Stimulated activated CD4-positive, alpha-beta T cell treated with anti-CD3 and anti-CD28 coated beads, Interleukin-4, amount 100 ng/mL, for 4 hours (primary cell): ENCODE measurements at places on chromosomes 6 and 20.

GRCh38 chr6:128446497-128446896 is 73.9 kb downstream of the PTPRK start:
- no peak for DNase-seq

DNA sequence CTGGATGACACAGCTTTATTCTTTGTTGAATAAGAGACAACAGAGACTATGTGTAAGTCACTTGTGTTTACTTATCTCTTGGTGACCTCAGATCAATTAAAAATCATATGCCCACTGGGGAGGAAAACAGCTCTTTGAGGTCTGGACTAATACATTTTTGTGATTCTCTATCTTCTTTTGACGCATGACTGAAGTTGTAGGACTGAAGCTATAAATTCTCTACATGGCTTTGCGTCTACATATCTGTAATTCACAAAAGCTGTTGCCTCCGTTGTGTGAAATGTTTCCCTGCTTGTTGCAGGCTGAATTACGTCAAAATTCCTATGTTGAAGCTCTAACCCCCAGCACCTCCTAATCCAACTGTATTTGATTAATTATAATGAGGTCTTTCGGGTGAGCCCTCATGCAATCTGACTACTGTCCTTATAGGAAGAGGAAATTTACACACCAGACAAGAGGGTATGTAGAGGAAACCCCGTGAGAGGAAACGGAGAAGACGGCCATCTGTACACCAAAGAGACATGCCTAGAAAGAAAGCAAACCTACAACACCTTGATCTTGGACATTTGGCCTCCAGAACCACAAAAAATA is 481.6 kb downstream of the PRKN start:
- no peak for DNase-seq

DNA sequence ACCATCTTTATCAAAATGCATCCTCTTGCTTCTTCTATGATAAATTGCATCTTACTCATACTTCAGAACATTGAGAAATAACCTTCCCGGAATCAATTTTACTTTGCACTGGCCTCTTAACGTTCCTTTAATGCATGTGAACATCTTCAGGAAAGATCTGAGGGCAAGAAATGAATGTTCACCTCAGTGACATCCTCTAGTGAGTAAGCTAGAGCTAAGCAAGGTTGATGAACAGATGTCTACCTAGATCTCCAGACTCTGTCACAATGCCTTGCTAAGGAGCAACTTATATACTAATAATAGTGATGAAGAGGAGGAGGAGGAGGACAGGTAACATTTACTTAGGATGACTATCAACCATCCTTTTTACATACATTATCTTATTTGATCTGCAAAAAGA is 16.8 kb upstream of the HINT3 start:
- no peak for DNase-seq

GRCh38 chr20:19492687-19493336 is 265.2 kb upstream of the RIN2 start:
- no peak for DNase-seq

DNA sequence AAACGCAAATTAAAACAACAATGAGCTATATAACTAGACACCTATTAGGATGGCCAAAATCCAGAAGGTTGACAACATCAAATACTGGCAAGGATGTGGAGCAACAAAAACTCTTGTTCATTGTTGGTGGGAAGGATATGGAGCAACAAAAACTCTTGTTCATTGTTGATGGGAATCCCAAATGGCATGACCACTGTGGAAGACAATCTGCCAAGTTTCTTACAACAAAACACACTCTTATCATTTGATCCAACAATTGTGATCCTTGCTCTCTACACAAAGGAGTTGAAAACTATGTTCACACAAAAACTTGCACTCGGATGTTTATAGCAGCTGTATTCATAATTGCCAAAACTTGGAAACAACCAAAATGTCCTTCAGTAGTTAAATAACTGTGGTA is 61.8 kb upstream of the LAMA2 start:
- no peak for DNase-seq

DNA sequence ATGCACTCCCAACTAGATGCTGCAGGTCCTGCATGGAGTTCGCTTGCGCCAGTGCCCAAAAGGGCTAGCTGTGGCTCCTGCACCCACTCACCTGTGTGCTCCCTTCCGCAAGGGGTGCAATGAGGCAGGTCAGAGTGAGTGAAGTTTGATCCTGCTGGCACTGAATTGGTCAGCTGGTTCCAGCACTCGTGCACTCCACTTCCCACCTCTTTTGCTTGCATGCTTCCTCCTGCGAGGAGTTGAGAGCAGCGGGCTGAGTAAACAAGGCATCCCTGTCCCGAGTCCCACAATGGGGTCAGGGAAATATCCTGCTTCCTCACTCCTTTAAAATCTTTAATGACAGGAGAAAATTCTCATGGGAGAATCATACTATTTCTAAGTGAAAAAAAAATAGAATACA is 86.2 kb downstream of the LCA5 start:
- no peak for DNase-seq

- DNase-seq, result no peak
Measured at GRCh38 chr6:94065707-94066337, 646.5 kb upstream of the EPHA7 start.

DNA sequence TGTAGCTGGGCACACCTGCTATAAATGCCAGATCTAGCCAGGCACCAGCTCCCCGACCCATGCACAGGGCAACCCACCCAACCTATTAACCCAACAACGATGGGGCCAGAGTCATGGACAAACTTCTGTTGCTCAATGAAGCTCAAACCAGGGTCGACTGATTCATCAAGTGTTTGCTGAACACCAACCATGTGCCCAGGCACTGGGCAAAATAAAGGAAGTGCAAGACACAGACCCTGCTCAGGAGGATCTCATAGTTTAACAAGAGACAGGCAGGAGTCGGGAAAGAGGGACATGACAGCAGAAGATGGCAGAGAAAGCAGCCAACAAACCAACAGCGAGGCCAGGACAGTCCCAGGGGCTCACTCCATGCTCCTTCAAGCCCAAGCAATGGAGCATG is 18.8 kb downstream of the KCNK5 start:
- no peak for DNase-seq

DNA sequence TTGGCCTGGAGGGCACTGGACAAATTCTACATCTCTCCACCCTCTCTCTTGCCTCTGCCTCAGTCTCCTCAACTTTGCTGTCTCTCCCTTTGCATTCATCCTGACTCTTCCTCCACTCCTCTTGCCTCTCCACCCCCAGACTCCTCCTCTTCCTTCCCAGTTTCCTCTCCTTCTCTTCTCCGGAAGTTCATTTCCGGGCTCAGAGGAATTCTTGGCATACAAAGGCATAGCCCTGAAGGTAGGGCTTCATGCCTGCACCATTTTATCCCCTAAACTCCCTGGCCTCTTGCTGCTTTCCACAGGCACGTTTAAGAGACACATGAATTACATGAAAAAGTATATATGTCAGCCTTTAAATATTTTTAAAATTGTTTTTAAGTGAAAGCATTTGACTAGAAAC is 10.6 kb downstream of the BFSP1 start:
- no peak for DNase-seq

DNA sequence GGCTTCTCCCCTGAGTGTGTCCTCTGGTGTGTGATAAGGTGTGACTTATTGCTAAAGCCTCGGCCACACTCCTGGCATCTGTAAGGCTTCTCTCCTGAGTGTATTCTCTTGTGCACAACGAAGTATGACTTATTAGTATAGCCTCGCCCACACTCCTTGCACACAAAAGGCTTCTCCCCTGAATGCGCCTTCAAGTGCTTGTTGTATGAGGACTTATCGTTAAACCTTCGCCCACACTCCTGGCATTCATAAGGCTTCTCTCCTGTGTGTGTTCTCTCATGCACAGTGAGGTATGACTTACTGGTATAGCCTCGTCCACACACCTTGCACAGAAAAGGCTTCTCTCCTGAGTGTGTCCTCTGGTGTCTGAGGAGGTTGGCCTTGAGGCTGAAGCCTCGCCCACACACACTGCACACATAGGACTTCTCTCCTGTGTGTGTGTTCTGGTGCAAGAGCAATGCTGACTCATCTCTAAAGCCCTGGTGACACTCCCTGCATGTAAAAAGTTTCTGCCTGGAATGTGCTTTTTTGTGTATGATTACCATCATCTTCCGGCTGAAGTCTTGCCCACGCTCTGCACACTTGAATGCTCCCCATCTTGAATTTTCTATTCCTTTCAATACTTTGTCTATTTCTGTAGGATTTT is 20.4 kb downstream of the ZNF337 start:
- DNase-seq, result no peak

GRCh38 chr6:121205569-121205968 is 128.7 kb downstream of the TBC1D32 start:
- no peak for DNase-seq

DNA sequence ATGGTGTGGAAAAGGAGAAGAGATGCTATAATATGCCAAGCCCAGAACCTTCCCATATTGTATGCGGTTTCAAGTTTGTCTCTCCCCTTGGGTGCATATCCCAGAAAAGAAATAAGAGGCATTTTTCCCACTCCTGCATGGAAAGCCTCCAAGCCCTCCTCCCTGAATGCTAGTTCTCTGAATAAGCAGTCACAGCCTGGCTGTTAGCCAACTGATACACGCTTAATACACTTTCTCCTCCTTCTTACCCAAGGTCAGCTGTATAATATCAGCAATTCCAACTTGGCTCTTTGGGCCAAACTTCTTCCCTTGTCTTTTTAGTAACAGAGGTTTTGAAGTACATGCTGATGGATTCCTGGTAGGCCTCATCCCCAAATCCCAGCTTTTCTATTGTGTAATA is 440.1 kb downstream of the EPHA7 start:
- no peak for DNase-seq

DNA sequence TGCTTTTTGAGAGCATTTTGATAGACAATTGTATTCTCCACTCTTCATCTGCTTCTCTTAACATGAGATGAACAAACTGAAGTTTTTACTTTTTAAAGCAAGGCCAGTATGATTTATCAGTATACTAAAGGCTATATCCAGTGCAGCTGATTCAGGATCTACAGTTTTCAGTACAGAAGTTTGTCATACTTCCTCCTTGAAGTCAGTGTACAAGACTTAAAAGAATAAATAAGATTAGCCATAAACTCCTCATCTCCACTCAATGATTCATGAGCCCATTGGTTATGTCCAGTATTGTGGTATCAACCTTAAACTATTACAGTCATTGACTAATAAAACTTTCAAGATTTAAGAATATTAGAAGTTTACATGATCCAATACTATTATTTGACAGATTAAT is 374.8 kb upstream of the EPHA7 start:
- no peak for DNase-seq

DNA sequence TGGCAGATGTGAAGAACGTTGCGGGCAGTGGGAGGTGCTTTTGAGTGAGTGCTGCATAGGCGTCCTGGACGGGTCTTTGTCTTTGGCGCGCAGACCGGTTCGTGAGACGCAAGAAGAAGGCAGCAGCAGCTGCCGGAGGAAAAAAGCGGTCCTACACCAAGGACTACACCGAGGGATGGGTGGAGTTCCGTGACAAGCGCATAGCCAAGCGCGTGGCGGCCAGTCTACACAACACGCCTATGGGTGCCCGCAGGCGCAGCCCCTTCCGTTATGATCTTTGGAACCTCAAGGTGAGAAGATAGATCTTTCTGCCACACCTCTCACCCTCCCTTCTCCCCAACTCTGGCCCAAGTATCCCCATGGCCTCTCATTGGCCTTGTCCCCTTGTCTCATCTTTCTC is 1.1 kb downstream of the ABT1 start:
- no peak for DNase-seq

- no peak for DNase-seq
Measured at GRCh38 chr6:136084403-136084802, 165.7 kb downstream of the MTFR2 start.

DNA sequence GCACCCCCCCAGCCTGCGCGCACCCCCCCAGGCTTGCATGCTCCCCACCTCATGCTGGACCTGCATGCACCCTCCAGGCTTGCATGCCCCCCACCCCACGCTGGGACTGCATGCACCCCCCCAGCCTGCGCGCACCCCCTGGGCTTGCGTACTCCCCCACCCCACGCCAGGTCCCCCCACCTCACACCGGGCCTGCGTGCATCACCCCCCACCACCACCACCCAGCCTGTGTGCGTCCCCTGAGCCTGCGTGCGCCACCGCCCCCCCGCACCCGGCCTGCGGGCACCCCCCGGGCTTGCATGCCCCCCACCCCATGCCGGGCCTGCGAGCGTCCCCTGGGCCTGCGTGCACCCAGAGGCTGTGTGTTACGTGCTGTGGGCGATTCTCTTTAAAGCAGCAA is 61.0 kb upstream of the SLCO4A1 start:
- DNase-seq, result no peak

DNA sequence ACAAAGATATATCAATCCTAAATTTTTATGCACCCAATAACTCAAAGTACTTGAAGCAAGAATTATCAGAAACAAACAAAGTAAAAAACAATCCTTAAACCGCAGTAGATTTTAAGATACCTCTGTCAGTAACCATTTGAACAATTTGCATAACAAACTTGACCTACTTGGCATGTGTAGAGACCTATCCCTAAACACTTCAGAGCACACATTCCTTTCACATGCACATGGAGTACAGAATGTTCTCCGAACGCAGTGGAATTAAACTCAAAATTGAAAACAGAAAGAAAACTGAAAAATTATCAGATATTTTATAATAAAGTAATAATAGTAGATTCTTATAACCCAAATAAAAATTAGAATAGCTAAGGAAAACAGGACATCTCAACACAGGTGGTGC is 162.6 kb upstream of the THBS2 start:
- no peak for DNase-seq

DNA sequence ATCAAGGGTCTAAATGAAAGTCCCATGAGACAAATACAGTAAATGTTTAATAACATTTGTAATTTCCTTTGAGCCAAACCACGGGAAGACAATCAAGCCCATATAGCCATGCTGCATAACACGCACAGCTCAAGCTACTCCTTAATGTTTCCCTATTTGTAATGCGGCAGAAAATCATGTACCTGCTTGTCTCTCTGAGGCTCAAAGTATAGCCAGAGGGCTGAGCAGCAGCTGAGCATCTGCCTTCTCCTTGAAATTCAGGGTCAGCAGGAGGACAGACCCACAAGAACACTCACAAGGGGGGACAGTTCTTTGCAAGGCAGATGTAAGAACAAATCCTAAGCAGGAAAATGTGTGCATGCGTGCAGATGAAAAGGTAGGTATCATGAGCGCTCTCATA is 45.8 kb upstream of the JARID2 start:
- DNase-seq, result no peak

GRCh38 chr6:40274058-40274457 is 313.1 kb downstream of the LRFN2 start:
- DNase-seq, result no peak

DNA sequence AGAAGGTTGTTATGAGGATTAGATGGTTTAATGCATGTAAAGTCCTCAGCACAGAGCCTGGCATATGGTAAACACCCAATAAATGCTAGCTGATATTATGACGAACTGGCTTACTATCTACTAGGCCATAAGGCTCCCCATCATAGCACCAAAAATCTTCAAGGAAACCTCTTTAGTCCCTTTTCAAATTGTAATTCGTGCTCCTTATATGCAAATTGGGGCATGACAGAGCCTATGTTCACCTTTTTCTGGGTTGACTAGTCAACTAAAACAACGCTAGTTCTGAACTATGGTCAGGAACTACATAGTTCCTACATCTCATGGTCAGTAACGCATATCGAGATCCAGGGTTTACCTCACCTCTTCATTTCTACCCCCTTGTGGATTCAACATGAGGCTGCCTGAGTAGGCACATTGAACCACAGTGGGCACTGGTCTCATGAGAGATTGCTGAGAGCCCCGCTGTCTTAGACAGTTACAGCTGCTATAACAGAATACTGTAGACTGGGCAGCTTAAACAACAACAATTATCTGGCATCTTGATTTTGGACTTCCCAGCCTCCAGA is 97.2 kb upstream of the TNFAIP3 start:
- no peak for DNase-seq
